DMS53 (cell line): ENCODE measurements at places on chromosomes 12 and 14.

- DNase-seq, result no peak
Observed at GRCh38 chr12:95601091-95601961, 50.0 kb upstream of the USP44 start.

- DNase-seq, result no peak
Observed at GRCh38 chr12:91965781-91966180, 179.9 kb downstream of the BTG1 start.

DNA sequence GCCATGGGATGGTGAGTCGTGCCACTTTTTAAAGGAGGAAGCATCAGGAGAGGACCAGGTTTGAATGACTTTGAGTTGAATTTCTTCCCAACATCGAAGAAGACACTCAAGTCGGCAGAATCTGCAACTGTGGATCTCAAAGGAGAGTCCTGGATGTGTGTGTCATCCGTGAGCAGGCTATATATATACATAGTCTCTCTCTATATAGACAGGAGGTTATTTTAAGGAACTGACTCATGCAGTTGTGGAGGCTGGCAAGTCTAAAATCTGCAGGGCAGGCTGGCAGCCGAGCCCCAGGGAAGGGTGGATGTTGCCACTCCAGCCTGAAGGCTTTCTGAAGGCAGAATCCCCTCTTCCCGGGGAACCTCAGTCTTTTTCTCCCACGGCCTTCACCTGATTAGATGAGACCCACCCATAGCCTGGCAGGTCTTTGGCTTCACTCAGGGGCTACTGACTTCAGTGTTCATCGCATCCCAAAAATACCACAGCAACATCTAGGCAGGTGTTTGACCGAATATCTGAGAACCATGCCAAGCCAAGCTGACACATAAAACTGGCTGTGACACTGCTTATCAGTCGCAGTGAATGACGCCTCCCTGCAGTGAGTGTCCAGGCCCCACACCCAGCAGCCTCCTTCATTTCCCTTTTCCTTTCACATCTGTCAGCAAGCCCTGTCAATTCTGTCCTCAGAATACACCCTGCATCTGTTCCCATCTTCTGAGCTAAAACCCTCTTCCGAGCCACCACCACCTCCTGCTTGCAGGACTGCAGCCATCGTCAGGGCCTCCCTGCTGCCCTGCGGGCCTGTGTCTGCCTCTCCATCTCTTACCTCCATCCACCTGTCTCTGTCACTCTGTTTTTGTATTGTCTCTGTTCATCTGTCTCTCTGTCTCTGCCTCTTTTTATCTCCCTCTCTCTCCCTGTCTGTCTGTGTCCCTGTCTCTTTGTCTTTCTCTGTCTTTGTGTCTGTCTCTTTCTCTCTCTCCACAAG lies 54.0 kb downstream of the ZNF664 start:
- DNase-seq, result no peak

GRCh38 chr14:30957813-30958370 lies 67.6 kb upstream of the AP4S1 start:
- no peak for DNase-seq

DNA sequence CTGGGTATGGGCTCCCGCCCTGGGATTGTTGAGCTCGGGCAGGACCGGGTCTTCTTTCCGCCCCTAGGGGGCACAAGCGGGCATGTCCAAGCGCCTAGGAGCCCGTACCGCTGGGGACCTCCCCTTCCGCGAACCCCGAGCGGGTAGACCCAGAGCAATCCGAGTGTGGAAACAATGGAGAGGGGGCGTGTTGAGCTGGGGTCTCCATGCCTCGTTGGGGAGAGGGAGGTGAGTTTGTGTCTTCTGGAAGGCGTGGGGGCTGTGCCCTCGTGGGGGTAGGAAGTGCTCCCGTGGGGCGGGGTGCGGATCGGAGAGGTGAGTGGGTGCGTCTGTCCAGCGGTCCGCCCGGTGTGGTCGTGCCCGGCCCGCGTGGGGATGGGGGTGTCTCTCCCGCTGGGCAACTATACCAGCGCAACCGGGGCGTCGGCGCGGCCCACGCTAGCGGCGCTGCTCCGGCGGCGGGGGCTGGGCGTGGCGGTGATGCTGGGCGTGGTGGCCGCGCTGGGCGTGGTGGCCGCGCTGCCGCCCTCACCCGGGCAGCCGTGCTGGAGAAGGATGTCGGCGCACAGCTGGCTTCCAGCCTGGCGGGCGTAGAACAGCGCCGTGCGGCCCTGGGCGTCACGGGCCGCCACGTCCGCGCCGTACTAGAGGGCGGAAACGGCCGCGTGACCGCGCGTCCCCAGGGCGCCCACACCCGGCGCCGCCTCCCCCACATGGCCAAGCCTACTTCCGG lies 12.2 kb downstream of the AGAP2 start:
- peak; percentile 97 for DNase-seq

- DNase-seq, result no peak
Observed at GRCh38 chr12:128298091-128298748, 31.2 kb downstream of the TMEM132C start.

DNA sequence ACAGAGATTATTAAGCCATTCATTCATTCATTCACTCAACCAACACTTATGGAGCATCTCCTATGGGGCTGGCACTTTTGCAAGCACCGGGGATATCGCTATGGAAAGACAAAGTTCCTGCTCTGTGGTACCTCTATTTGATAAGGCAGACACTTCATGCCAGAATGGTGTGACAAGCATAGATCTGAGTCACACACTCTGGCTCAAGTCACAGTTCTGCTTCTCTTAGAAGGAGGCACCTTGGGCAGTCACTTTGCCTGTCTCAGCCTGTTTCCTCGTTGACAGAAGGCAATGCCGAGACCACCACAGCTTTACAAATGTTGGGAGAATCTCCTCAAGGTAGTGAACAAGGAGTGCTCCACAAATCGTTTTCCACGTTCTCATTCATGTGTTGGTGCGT lies 205.2 kb downstream of the SLC41A2 start:
- DNase-seq, result no peak

- peak; percentile 95 for DNase-seq
Observed at GRCh38 chr14:60247994-60248696, 876 bp upstream of the PPM1A start.

DNA sequence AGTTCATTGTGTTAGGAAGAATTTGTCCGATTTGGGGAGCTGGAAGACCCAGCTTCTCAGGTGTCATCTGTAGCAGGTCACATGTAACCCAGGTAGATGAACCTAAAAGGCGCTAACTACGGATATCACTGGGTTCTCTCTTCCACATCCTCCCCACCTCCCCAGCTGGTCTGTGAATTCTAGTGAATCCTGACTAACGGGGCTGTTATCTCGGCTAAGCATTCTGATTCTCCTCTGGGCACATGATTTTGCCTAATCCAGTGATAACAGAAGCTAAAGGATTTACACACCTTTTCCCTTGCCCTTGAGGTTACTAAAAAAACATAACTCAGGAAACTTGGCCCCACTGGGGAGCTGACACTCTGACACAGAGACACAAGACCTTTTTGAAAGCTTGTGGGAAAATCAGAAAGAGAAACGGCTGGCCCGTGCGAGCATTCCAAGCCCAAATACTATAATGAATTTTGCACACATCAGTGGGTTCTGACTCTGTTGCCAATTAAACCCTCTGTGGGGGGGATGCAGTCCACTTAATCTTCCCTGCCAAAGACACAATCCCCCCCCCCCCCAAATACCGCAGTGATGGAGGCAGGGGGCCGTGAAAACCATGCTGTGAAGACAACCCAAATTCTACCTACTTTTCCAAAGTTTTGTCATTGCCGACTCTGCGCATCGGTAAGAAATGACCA lies 81.0 kb upstream of the FZD10 start:
- no peak for DNase-seq

DNA sequence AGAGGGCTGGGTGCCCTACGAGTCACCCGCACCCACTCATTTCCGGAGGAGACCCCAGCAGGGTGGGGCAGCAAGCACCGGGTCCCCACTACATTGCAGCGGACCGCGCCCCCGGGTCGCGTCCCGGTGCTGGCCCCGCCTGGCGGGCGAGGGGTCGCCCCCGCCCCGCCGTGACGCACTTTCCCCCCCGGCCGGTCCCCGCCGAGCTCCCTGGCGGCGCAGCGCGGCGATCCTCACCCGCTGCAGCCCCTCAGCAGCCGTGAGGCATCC lies 106.1 kb downstream of the PRICKLE1 start:
- DNase-seq, result no peak

- no peak for DNase-seq
Observed at GRCh38 chr14:92531106-92531873, 17.7 kb downstream of the RIN3 start.

- DNase-seq, result no peak
Observed at GRCh38 chr14:74685921-74686678, 26.8 kb downstream of the AREL1 start.

DNA sequence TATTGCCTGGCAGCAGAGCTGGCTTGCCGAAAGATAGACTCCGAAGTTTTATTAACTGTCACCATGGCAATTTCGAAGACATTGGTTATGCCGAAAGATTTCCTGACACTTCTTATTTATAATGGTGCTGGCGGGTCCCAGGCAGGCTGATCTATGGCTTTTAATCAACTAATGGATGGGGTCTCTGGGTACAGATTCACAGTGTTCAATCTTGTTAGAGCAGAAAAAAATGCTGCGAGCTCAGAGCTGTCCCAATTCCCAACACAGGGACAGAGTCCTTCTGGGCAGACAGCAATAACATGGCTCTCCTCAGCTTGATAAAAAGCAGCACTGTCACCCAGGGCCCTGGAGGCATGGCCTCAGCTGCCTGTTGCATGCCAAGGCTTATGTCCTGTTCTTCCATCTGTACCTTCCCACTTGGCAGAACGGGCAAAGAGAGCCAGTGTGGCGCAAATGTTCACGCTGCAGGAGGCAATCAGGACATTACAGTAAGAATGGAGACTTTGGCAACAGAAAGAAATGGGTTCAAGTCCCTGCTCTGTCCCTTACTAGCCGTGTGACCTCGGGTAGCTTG lies 228.2 kb upstream of the PWP1 start:
- no peak for DNase-seq

DNA sequence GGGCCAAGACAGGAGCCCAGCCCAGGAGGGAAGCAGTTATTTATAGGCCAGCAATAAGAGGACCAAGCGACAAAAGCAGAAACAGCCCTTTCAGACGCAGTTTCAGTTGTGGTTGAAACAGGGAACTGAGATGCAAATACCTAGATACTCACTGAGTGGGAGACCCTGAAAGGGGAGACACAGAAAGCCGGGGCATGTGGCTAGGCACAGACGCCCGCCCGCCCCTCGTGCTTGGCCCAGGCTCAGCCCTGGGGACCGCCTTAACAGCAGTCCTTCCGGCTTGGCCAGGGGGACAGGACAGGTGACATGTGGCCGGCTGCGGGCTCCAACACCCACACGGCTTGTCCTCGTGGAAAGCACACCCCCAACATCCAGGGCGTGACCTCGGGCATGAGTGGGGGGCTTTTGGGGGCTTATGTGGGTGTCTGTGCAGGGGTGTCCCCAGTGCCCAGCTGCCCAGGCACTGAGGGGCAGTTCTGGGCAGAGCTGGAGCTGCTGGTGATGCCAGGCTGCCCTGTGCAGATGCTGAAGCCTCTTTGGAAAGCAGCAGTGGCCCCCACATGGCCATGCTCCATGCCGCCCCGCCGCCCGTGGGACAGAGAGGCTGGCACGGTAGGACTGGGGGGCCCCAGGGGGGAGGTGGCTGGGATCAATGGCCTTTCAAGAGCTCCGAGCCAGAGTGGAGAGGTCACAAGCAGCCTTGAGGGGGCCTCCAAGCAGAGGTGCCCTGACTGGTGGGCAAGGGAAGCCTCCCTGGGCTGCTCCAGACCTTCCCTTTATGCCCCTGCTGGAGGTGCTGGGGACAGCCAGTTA lies 2.1 kb downstream of the PLD4 start:
- no peak for DNase-seq

GRCh38 chr12:72574138-72574537 lies 302.0 kb downstream of the TRHDE start:
- peak; percentile 96 for DNase-seq

DNA sequence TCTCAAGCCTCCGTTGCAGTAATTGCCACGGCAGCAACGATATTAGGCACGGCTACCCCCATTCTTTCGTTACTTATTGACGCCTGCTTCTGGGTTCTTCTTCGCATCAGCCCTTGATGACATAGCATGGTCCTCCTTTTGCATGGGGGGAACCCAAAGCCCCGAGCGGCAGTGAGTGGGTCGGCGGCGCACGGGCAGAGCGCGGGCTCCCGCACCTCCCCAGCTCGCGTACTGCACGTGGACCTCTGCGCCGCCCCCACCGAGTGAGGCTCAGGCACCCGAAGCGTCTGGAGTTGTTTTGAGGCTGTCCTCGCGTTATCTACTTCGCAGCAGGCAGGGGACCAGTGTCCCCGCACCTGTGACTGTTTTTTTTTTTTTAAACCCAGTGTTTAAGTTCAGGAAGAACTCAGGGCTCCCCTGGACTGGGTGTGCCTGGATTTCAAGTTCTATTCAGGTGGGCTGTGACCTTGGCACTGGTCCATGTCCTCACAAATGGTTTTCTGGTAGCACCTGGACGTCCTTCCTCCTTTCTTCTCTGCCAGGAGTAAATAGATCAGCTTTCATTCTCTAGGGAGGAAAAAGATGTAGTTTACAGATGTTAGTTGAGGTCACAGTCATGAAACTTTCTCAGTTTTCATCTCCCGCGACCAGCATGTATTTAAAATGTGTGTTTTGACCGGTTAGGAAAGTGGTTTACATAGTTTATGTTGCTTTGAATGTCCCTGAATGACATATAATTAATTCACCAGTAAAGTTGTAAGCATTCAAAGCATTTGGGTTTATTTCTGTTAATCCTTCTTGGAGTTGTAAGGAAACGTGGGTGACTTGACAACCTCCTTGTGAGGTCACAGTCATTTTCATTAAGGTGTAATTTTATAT lies 1.4 kb upstream of the FOXN4 start:
- peak; percentile 80 for DNase-seq

DNA sequence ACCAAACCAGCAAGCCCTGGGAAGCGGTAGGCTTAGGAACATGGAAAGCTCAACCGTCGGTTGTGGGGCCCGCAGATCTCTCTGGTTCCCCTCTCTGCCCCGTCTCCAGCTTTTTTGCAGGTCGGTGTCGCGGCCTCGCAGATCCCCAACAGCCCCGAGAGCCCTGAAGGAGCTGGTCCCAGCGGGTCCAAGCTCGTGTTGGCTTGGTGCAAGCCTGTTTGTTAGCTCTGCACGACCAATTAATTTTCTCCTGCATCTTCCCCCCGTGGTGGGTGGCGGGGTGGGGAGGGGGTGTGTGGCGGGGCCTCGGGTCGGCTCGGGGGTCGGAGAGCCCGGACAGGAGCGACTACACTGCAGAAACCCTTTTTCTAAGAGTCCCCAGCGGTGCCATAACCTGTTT lies 449 bp upstream of the SLC24A4 start:
- DNase-seq, result no peak

- peak; percentile 48 for DNase-seq
Observed at GRCh38 chr12:12839873-12840579, 26.9 kb downstream of the DDX47 start.

DNA sequence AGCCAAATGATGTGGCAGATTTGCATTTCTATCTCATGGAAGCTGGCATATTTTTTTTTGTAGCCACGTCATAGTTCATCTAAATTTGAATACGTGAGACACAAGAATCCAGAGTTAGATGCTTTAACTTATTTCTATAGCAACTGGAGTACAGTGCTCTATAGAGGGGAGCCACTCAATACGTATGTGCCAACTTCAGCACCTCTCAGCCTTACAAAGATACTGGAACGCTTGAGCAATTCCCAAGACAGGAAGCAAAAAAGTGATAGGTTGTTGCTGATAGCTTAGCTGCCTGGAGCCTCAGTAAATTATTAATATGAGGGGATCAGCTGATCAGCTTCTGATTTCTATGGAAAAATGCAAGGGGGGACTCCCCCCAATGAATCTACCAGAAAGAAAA lies 24.1 kb upstream of the PELI2 start:
- DNase-seq, result no peak

GRCh38 chr14:64080452-64080851 lies 213.7 kb downstream of the ESR2 start:
- DNase-seq, result no peak
